NCI-H187 (cell line): ENCODE measurements at places on chromosomes 5 and 9.

DNA sequence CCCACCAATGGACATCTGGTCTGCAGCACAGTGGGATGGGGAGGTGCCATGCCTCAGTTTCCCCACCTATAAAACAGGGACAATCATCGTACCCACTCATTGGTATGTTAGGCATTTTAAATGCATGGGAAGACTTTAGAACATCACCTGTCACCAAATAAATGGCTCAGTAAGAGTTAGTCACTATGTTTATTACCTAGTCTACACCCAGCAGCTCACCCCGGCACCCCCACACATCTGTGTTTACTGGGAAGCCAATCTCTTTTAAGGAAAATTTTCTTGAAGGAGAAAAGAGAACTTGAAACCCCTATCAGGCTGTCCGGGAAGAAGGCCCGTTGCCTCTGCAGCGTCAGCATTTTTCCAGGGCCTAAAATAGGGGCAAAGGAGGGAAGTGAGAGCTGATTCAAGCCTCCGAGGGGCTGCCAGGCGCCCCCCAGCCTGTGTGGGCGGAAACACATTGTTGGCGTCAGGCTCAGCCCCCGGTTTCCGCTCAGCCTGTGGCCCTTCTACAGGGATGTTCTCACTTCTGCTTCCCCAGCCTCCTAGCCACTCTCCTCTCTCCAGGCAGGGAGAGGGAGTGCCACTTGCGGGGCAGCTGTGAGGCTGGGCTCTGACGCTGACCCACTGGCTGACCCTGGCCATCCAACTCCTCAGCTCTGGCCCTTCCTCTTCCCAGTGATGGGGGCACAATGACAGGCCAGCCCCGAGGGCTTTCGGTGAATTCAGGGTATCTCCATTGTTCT, 4.6 kb downstream of the CSF1R start:
- no peak for DNase-seq

- DNase-seq: no peak
Observed at GRCh38 chr5:14842117-14842516, 29.5 kb downstream of the ANKH start.

DNA sequence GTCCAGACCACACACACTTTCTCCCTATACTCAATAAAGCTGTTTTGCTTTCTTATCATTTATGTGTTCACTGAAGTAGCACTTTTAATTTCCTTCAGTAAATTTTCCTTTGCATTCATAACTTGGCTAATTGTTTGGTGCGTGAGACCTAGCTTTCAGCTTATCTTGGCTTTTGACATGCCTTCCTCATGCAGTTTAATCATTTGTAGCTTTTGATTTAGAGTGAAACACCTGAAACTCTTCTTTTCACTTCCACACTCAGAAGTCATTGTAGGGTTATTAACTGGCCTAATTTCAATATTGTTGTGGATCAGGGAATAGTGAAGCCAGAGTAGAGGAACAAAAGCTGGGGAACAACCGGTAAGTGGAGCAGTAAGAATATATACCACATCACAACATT, 114.7 kb downstream of the ST8SIA4 start:
- no peak for DNase-seq

DNA sequence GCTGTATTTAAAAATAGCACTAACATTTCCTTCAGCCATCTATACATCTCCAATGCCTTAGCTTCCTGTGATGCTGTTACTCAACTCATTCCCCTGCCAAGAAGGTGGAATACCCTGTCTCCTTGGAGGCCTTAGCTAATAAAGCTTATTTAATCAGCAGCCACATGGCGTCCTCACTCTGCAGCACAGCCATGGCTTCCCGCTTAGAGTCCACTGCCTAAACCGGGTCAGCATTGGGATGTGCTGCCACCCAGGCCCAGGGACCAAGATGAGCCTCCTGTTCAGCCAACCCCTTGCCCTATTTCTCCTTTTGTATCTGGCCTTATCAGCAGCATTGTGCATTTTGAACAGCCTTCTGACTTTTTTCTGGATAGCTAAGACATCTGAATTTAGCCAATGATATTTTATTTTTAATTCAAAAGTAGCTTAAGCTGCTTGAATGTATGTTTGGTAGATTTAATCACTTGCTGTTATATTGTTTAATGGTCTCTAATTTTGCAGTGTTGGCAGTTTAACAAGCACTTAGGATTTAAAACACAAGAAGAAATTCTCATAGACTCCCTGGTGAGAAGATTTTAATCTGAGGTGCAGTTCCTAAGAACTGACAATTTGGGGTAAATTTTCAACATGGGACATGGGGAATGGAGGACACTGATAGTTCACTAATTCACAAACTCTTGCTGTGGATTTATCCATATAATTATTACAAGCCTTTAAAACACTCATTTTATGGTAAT, 113.0 kb downstream of the RPS23 start:
- DNase-seq: no peak

GRCh38 chr9:84224246-84224645, 116.3 kb downstream of the SLC28A3 start:
- no peak for DNase-seq

- no peak for DNase-seq
Observed at GRCh38 chr9:110257956-110258355, 1.6 kb upstream of the TXN start.

GRCh38 chr9:38022995-38023394, 46.0 kb downstream of the SHB start:
- no peak for DNase-seq

DNA sequence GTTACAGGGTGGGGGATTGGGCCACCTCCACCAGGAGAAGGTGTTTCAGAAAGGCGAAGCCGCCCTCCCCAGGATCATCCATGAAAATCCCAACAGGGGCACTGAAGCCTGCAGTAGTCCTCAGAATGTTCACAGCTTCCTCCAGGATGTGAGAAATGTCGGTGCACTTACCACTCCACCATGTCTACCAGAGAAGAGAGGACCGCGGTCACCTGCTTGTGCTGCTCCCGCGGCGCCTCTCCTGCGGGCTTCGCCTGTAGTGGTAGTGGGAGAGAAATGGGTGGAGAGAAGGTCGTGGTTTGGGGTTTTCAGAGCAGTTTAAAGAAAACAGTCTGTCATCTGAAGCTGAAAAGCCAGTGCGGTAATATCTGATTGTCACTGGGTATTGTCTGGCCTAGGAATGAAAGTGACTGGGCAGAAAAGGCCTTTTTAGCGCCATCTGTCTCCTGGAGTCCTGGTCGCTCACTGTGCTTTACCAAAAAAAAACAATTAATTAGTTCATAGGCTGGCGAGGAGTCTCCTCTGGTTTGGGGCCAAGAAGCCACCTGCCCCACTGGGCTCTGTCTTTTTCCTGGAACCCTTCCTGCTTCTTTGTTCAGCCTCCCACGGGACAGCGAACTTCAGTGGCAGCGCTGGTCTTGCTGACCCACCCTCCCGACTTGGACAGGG, 23.0 kb upstream of the PPP1R26 start:
- no peak for DNase-seq

DNA sequence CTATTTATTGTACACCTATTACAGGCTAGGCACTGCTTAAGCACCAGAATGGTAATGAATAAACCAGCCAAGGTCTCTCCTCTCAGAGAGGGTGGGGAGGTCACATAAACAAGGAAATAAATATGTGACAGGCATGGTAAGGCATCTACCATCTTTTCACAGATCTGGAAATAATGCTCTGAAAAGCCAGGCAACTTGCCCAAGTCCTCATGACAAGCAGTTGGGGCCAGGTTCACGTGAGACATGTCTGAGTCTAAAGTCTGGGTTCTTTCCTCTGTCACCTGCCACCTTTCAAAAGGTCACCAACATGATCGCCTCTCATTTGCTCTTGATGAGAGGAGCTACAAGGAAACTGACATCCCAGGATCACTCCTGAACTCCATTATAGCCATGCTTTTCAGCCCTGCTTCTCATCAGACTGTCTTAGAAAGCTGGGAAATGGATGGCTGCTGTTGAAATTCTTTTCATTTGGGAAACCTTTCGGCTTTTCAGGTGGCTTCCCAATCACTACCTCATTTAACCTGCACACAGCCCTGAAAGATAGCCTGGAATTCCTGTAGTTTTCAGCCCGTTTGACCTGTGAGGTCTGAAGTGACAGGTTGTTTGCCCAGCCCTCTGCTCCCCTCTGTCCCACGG, 123.1 kb downstream of the CRB2 start:
- DNase-seq: no peak

DNA sequence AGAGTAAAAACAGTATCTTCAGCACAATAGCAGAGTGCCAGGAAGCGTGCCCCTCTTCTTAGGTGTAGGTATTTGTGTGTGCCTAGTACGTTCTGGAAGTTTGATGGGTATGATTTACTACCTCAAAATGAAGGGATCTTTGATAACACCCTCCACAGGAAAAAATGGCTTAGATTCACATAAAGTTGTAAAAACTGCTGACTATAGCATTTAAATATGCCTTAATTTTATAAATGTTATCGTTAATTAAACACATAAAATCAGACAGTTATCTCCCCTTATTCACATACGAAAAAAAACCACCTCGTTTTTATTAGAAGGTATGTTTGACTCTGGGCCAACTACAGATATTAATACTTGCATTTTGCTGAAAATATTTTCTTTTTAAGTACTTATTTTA, 243.6 kb upstream of the TBCA start:
- no peak for DNase-seq

DNA sequence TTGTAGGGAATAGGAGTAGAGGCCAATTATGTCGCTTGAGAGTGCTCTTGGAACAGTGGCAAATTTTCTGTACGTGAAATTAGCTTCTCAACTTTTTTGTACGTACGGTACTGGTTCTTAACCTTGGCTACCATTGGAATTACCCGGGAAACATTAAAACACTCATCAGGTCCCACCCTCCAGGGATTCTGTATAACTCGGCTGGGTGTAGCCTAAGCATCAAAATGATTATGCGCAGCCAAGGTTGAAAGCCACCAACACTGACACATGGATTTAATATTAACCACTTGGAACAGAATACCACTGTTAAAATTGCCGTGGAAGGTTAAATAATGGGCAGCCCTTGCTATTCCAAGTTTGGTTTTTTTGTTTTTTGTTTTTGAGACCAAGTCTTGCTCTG, 17.4 kb downstream of the DNAJA1 start:
- DNase-seq: no peak

GRCh38 chr5:100188339-100188738, 346.8 kb upstream of the FAM174A start:
- DNase-seq: no peak

GRCh38 chr9:8600914-8601680, 801.5 kb upstream of the DMAC1 start:
- DNase-seq: no peak

GRCh38 chr9:124590889-124591641, 83.9 kb upstream of the NR5A1 start:
- no peak for DNase-seq

DNA sequence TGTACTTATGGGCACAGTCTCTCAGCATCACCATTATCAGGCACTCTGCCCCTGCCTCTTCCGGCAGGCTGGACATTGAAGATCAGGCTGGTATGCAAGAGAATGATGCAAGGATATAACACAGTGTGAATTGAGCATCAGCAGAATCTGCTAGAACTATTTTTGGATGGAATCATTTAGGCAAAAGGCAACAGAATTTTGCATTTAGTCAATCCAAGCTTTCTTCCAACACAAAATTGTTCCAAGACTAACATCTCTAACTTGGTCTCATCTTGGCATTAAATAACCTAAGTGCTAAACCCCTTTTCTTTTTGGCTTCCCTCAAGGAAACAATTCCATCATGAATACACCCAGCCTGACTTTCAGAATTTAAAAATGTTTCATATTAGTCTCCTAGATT, 339.9 kb downstream of the PRELID2 start:
- no peak for DNase-seq

DNA sequence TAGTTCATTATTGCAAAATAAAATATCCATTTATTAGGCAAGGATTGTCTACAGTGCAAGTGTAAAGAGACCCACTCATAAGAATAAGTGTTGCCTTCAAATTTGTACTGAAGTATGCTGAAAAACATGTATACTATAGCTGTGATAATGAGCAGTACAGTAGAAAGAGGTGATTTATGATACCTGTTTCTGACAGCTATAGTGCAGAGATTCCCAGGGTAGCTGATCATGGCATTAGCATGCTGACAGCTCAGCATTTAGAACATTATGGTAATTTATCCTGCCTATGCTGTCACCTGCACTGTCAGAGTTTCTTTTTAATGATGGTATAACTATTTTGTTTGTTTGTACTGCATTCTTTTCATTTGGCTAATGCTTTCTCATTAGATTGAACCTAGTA, 177.6 kb upstream of the TLX3 start:
- DNase-seq: no peak

- no peak for DNase-seq
Observed at GRCh38 chr5:180159756-180160155, 49.3 kb downstream of the RASGEF1C start.

GRCh38 chr5:157252711-157253465, 13.0 kb upstream of the CYFIP2 start:
- DNase-seq: no peak

DNA sequence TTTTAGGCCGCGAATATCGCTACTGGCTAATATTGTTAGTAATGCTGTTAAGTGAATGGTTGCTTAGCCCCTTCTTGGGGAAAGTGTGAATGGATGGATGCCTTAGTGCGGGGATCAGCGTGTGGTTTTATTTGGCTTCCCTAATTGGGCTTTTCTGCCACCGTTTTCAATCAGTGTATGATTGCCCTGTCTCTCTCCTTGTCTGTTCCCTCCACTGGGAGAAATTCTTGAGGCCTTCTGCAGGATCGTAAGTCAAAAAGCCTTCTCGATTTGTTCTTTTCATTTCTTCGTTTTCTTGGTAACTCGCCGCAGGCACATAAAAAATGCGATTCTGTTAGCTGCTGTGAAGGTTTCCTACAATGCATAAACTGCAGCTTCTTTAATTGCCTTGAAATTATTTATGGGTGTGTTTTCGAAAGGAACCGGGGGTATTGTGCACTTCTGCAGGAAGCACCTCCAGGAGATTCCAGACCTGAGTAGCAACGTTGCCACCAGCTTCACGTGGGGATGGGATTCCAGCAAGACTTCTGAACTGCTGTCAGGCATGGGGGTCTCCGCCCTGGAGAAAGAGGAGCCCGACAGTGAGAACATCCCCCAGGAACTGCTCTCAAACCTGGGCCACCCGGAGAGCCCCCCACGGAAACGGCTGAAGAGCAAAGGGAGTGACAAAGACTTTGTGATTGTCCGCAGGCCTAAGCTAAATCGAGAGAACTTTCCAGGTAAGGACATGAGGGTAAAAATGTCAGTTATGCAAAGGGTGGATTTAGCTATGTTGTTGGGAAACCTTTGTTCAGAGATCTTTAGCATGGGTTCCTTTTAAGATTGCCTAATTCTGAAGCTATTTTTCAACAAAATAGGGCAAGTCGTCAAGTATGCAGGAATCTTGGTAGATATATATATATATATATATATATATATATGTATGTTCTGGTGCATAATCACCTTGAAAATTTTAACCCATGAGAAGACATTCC, 700 bp downstream of the SKP2 start:
- DNase-seq: no peak

DNA sequence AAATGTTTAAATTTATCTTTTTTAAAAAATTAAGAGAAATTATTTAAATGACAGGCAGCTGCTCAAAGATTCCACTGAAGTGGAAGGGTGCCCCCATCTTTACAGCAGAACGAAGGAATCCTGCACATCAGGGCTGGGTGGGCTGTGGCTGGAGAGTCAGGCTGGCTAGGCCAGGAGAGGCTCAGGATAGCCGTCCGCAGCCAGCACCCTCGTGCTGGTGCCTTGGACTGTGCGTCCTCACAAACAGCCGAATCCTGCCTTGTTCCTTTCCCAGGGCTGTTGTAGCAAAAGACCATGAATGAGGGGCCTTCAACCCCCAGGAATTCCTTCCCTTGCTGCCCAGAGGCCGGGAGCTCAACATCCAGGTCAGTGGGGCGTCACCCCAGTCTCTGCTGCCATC, 64.6 kb upstream of the FCN1 start:
- no peak for DNase-seq

- no peak for DNase-seq
Observed at GRCh38 chr5:10627160-10627701, 63.4 kb downstream of the ANKRD33B start.
